ENCODE measurements at places on chromosomes 3 and 15.

- no peak for DNase-seq
Observed at GRCh38 chr3:119589102-119589773, 8.4 kb upstream of the PLA1A start.

- DNase-seq, result no peak
Observed at GRCh38 chr3:49889296-49889695, 14.4 kb downstream of the MST1R start.

GRCh38 chr3:146177519-146177918 is 16.5 kb upstream of the PLOD2 start:
- DNase-seq, result no peak

DNA sequence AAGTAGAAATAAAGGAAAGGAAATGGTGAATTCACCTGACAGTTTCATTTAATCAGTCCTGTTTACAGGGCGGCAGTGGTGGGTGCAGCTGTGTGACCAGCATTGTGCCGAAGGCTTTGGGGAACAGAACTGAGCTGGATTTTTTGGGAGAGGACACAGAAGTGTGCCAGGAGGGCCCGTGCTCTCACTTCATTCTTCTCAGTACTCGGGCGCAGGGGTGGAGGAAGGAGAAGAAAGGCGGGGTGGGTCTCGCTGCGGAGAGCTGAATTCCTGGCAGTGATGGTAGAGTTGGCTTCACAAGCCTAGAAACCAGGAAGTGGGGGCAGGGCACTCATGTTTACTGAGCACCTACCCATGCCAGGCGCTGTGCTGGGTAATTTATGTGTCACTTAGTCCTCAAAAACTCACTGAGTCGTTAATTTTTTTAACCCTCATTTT is 64.6 kb downstream of the CRTC3 start:
- peak; percentile 55 for DNase-seq

DNA sequence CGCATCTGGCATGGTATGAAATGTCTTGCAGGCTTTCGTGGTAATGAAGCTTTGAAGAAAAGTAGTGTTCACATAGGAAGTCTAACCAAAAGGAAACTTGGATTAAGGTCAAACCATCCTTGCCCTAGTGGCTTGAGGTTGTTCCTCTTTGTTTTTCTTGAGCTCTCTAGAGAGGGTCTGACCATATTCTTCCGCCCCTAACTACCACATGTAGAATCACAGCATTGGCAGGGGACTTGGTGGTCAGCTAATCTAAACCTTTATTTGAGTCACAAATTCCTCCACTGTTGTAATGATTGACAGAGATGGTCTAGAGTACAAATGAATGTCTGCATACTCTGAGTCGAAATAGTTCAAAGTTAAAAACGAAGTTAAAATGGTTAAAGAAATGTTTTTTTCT is 39.1 kb upstream of the PHLDB2 start:
- DNase-seq, result no peak

GRCh38 chr3:195057716-195058115 is 213.2 kb downstream of the XXYLT1 start:
- no peak for DNase-seq

- no peak for DNase-seq
Observed at GRCh38 chr3:196634829-196635228, 4.7 kb upstream of the NRROS start.

Measured in effector memory CD8-positive, alpha-beta T cell (primary cell).